ENCODE measurements at places on chromosomes 12 and 14.
A peak's percentile ranks its signal among the peaks of the same experiment; 100 is the strongest.

DNA sequence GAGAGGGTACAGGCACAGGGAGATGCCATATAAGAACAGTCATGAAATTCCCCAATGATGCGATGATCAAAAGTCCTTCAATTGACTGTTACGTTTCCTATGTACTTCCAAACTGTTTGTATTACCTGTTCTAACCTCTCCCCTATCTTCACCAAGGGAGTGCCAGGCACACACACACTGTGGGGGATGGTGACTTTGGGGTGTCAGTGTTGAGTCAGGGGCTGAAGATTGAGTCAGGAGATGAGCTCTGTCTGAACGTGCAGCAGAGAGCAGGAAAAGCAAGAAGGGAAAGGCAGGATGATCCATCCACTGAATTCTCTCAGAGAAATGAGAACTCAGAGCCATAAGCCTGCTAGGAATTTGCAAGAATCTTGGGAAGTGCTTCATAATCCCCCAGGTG lies 153.4 kb downstream of the EFCAB11 start:
- no peak for DNase-seq

DNA sequence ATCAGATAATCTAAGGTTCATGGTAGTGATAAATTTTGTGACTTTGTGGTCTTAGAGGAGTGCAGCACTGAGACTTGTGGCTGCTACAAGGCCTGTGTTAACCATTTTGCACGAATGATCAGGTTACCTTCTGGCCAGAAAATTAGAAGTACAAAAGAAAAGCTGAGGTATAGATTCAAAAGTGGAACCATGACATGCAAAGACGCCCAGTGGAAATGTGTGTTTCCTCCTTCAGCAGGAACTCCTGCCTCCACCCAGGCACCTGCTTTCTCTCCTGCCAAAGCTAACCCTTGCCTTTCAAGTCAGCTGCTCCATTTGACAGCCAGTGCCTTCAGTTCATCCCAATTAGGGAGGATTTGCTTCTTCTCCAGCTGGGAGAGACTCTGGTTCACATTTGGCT lies 10.1 kb downstream of the PDE6H start:
- no peak for DNase-seq

GRCh38 chr12:109605599-109606228 lies 32.1 kb downstream of the MVK start:
- DNase-seq, result no peak

DNA sequence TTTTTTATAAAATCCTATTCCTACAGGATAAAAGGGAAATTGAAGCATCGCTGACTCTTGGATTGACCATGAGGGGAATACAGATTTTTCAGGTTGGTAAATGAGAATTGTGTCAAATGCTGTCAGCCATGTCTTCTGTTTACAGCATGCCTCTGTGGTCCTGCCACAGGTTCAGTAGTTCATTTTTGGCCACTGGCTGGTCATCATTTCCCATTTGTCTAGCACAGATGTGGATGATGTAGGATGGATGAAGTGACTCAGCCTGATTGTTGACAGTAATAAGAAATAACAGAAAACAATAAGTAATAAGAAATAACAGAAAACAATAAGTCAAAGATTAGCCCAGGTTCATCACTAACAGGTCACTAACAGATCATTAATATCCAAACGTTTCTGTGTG lies 59.8 kb downstream of the FRMD6 start:
- peak; percentile 4 for DNase-seq

- DNase-seq, result no peak
These were observed 30.8 kb downstream of the RPS6KA5 start for GRCh38 chr14:91029456-91030217.

DNA sequence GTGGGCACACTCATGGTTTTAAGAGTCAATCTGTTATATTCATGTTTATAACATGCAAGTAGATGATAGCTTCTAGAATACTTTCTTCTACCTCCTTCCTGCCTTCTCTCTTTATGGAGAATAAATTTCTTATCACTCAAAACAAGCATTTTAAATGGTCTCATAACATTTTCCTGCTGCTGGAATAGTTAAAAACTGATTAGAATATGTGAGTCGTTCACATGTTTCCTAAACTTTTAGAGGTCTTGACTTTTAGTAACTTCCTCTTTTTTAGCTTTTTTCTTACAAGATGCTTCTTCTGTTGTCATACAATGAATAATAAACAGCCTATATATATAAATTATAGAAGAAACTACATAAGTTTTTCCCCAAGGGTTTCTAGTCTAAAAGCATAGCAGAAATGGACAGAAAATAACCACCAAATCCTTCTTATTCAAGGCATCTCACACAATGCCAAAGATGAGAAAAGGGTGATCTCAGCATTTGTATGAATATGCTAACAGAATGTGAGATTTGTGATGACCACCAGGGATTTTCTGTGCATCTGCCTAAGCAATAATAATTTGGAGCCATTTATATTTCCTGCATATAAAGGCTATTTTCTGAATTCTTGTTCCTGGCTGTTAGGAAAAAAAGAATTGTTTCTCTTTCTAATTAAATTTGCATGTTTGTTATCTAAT lies 127.8 kb downstream of the DAAM1 start:
- no peak for DNase-seq

DNA sequence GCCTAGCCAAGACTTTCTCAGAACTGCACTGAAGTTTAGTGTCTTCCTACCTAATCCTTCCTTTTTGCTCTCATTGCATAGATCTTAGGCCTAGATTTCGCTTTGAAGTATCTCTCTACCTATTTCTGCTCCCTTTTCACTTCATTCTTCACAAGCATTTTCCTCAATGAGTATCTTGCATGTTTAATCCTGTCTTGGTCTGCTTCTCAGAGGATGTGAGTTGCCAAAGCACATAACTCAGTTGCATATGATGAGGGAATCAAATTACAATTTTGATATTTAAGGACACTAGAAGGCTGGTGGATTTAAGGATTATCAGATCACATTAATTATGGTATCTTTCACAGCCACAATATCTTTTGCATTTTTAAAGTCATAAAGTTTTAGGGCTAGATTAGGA lies 195.5 kb upstream of the DAAM1 start:
- no peak for DNase-seq

GRCh38 chr14:79493081-79493645 lies 718.1 kb downstream of the DIO2 start:
- DNase-seq, result no peak

DNA sequence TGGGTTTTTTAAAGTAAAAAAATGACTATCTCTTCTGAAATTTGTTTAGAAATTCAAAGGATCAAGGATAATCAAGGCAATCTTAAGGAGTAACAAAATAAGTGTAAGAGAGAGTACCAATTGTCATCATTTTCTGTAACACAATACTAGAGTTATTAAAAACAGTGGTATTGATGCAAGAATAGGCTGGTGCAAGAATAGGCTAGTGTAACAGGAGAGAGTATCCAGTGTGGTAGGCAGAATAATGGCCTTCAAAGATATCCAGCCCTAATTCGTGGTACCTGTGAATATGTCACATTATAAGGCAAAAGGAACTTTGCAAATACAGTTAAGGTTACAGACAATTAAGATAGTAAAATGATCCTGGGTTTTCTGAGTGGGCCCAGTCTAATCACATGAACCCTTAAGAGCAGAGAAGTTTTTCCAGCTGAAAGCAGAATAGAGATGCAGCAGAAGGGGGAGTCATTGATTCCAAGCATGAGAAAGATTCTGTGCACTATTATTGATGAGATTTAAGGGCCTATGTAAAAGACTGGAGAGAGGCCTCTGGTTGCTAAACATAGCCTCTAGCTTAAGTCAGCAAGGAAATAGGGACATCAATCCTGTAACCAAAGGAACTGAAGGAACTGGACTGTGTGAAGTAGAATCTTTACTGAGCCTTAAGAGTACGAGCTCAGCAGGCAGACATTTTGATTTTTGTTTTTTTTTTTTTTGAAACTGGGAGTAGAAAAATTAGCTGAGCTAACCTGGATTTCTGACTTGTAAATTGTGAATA lies 134.1 kb downstream of the GPHN start:
- DNase-seq, result no peak

DNA sequence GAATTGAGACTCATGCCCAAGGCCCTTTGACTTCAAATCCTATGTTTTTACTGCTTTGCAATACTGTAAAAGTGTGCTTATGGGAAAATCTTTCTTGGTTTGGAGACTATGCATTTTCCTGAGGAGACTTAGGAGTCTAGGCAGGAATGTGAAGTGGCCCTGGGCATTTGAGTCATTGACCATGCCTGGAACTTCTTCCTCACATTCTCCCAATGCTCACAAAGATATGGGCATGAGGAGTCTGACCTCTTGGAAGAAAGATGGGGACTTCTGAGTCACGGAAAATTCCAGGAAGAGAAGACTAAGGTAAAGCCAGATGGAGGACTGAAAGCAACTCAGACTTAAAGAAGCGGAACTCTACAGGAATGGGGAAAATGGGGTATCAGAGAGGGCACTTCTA lies 38.2 kb upstream of the ZNF641 start:
- no peak for DNase-seq

DNA sequence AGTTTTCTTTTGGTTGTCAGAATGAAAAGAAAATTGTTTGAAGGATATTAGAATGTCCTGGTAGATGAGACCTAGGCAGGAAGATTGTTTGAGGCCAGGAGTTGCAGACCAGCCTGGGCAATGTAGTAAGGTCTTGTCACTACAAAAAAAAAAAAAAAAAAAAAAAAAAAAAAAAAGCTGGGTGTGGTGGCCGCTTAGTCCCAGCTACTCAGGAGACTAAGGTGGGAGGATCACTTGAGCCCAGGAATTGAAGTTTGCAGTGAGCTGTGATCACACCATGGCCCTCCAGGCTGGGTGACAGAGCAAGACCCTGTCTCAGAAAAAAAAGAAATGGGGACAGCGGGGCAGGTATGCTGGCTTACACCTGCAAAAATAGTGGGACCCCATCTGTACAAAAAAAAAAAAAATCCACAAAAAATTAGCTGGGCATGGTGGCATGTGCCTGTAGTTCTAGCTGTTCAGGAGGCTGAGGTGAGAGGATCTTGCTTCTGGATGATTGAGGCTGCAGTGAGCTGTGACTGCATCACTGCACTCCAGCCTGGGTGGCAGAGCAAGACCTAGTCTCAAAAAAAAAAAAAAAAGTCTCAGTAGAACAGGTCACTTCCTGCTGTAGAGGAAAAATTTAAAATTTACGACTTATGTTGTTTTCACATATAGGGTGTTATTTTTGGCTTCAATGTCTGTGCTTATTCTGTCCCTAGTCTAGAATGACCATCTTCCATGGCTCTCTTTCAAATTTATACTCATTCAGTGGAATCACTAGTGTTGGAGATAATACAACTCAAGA lies 70.7 kb downstream of the PPHLN1 start:
- DNase-seq, result no peak

- DNase-seq, result no peak
These were observed 415.9 kb downstream of the ZFP36L1 start for GRCh38 chr14:68377006-68377405.

GRCh38 chr12:40691913-40692764 lies at the start of gene CNTN1:
Gene CNTN1 (plus strand): TSS chr12:40692439.
- no peak for DNase-seq

DNA sequence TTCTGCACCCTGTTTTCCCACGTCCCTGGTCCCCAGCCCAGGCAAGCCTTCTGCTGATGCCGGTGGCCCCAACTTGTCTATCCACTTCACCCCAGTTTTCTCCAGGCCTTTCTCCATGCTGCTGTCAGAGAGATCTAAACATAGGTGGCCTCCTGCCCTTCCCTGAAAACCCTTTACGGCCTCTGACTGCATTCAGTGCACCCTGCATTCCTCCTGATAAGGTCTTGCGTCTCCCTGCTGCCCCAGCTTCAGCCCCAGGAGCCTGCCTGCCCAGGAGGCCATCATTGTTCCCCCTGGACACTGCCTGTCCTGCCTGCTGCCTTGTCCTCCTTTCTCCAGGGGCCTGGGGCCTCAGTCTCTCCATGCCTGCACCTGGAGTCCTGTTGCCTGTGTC lies 29.8 kb downstream of the TRAF3 start:
- no peak for DNase-seq

DNA sequence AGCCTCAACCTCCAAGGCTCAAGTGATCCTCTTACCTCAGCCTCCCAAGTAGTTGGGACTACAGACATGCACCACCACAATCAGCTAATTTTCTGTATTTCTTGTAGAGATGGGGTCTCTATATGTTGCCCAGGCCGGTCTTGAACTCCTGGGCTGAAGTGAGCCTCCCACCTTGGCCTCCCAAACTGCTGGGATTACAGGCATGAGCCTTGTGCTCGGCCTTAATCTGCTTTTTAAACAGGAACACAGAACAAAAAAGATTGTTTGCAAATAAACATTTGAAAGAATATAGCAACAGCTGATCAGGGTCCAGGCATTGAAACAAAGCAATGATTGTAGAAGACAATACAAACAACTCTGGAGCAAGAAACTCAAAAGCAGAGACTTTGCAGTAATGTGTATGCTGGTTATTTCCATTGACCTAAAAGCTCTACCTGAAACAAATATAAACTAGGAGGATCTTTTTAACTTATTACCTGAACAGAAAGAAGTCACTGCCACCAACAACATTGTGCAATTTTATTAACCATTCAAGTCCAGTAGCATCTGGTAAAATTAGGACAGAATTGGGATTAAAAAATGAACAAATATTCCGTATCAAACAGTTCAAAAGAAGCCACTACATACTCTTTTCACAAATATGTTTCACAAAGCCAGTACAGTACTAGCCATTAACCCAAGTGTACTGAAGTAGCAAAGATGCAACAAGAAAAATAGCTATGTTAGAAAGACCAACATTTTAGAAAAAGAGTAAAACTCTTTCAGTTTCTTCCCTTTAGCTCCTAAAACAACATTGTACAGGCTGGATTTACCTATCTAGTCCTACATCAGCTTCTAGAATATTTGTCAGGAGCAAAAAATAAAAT lies 14.2 kb downstream of the AMN1 start:
- DNase-seq, result no peak

GRCh38 chr12:44835641-44836379 lies 40.3 kb downstream of the NELL2 start:
- no peak for DNase-seq

GRCh38 chr14:93712079-93712837 lies 76.0 kb downstream of the PRIMA1 start:
- no peak for DNase-seq

DNA sequence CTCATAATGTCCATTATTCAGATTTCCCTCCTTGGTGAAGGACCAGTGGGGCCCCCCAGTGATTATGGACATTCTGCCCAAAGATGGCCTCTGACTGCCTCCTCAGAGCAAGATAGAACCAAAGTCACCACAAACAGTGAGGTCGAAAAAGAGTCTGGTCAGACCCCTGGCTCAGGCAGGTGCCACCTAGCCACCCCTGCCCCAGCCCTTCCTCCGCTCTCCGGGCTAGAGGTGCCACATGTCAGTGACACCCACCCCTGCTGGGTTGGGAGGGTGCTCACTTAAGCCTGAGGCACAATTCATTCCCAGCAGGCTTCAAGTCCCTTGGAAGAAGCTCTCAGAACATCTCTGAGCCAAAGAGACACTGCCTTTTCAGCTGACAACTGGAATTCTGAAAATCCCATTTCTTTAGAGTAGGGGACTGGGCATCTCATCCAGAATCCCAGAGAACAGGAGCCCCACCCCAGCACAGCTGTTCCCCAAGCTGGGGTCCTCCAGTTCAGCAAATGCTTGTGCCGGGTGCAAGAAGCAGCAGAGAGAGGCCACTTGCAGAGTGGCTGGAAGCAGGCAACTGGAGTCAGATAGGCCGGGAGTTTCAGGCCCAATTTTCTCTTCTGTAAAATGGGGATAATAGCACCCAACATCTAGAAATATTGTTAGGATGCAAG lies 50.3 kb downstream of the ISCA2 start:
- DNase-seq, result no peak
